Stimulated activated CD4-positive, alpha-beta T cell treated with anti-CD3 and anti-CD28 coated beads, TNF-alpha, amount 100 ng/mL, for 1 hour (primary cell): ENCODE measurements at places on chromosomes 7 and 10.

- no peak for DNase-seq
Measured at GRCh38 chr10:96673318-96674099, 46.8 kb downstream of the PIK3AP1 start.

- DNase-seq, result no peak
Measured at GRCh38 chr10:4708123-4708759, 117.8 kb upstream of the AKR1E2 start.

DNA sequence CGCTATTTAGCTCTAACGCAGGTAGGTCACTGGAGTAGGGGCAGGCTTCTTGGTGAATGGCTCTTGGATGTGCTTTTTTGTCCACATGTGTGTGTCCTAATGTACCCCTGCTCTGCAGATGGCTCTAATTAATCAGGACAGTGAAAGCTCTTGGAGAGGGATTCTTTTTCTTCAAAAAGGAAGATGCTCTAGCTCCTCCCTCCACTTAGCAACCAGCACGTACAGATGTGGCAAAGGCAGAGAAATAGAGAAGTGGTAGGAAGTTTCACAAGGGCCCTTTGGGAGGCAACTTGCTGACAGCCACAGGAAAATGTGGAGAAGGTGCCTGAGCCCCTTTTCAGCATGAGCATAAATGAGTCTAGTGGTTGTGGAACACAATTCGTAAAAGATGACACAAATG is 221.7 kb downstream of the PLXNA4 start:
- no peak for DNase-seq

DNA sequence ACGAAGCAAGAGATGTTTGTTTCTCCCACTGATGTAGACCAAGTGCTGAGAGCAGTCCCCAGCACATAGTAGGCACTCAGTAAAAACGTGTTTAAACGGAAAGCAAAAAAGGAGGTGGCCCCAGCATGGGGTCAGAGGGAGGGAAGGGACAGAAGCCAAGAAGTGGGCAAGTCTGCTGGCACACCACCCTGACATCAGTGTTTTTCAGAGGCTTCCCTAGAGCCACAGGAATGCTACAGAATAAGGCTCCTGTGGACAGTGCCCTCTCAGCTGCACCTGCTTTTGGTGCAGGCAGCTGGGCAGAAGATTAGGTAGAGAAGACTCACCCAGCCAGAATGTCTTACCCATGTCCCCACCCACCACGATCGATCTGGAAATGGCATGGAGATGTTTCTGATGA is 8.3 kb upstream of the ANKRD1 start:
- DNase-seq, result no peak

- no peak for DNase-seq
Measured at GRCh38 chr10:15325243-15325943, 45.7 kb downstream of the FAM171A1 start.

DNA sequence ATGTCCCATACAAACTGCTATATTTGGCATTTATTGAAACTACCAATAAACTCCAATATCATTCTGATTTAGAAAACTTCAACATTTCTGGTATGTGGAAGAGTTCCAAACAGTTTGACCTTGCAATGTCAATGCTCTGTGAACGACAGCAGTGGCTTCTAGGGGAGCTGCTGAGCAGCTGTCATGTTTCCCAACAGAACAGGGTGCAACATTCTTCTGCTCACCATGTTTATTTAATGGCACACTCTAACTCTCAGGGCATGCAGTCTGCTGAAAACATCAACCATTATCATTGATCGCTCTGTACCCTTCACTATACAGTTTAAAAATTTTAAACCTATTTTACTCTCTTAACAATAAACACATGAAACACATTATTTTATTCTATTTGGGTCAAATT is 25.9 kb downstream of the LMOD2 start:
- DNase-seq, result no peak

DNA sequence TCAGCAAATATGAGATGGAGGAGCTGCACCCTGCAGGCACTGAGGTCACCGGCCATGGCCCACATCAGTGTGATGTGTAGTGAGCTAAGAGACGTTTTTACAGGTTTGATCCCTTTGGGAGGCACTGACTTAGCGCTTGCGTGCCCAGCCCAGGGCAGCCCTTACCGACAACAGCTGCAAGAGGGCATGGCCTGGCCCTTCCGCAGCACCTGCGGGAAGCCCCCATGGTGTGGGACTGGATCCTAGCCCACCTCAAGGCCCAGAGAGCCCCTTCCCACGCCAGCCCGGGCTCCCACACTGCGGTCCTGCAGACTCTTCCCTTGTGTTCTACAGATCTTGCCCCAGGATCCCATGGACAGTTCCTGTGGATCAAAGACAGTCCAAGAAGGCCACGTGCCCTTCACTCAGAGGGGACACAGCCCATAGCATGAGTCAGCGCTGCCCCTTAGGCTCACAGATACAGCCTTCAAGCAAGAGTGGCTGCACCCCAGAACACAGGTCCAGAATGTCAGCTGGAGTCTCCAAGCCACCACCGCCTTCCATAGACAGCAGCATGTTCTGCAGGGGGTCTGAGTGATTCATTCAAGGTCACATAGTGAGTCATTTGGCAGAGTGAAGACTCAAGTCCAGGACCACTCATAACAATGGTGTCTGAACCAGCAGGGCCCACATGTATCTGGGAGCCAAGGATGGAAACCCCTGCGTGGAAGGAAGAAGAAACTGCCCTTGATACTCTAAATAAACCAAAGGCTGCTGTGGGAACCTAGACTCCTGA is 25.4 kb downstream of the TLL2 start:
- DNase-seq, result no peak

DNA sequence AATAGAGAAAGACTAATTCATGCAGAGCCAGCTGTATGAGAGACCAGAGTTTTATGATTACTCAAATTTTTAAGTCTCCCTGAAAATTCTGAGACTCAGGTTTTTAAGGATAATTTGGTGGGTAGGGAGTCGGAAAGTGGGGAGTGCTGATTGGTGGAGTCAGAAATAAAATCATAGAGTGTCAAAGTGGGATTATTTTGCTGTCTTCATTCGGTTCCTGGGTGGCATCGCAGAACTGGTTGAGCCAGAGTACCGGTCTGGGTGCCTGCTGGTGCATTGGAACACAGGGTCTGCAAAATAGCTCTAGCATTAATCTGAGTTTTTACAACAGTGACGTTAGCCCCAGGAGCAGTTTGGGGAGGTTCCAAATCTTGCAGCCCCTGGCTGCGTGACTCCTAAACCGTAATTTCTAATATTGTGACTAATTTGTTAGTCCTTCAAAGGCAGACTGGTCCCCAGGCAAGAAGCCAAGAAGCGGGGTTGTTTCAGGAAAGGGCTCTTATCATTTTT is 32.4 kb downstream of the GPRIN2 start:
- no peak for DNase-seq

DNA sequence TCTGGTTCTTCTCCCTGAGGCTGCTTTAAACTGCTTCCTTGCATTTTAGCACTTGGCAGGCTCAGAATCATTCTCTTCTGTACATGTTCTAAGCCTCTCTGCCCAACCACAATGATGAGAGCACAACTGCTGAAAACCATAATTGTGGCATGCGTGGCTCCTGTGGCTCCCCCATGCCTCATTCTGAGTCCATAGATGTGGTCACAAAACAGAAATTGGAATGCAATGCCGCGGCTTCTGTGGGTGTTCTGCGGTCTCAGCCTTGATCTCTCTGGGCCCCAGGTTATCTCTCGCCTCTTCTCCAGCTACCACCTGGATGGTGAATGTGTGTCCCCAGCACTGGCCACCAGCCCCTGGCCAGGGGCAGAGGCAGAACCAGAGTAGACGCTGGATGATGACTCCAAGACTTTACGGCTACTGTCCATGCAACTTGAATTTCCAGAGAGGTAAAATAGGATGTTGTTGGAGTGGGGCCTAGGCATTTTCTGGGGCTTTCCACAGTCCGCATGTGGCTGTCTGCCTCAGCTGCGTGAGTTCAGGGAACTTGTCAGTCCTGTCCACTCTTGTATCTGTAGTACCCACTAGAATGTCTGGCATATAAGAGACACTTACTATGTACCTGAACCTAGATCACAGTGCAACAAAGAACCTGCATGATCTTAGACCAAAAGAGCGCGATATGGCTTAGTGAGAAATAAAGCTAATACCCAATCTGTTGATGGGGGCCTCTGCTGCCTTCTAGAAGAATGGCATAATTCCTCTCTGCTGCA is 52.4 kb upstream of the ADRB1 start:
- DNase-seq, result no peak

DNA sequence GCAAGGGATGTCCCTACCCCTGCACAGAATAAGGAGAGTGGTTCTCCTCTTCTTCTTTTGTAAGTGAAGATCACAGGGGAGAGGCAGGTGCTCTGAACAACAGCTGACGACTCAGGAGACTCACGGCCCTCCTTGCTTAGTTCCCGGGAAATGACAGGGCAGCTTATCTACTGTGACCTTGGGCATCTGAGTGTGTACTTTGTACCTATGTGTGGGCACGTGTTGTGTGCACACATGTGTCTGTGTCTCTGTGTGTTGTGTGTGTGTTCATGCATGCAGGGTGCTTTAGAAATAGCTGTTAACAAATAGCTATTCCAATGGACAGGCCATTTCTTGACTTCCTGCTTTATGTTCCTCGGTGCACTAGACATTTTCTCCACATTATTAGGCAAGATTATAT is 80.5 kb upstream of the NPS start:
- DNase-seq, result no peak

GRCh38 chr7:30032310-30033125 is 4.3 kb downstream of the PLEKHA8 start:
- DNase-seq, result no peak

- DNase-seq, result no peak
Measured at GRCh38 chr10:3805791-3806461, 20.9 kb upstream of the KLF6 start.

- DNase-seq, result no peak
Measured at GRCh38 chr10:119368581-119368980, 161.2 kb downstream of the GRK5 start.

DNA sequence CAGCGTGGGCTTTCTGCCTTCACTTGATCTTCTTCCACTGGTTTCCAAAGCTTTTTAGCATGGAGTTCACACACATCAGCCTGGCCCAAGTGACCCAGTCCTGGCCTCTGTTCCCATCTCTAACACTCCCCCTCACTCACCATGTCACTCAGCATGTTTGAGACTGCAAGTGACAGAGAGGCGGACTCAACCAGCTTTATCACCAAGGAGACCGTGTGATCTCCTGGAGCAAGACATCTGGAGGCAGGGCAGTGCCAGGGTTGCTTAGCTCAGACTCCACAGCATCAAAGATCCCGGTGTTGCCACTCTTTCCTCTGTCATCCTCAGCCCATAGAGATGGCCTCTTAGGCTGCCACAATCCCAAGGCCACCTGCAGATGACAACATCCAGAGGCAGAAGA is 39.4 kb downstream of the FAM241B start:
- DNase-seq, result no peak

DNA sequence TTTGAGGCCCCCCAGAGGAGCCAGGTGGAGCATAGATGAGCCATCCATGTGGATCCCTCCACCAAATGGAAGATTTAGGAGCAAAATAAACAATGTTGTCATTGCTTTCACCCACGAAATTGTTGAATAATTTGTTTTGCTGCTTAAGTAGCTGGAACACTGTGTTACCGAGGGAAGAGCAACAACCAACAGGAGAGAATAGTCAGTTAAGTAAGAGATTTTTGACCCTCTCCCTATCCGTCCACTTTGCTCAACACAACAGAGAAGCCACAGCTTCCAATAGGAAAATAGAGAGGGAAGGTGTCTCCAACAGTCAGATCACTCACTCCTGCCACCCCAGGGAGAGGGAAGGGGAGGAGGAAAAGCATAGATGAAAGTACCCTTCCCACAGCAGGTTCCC is 3.9 kb upstream of the ZKSCAN1 start:
- no peak for DNase-seq

DNA sequence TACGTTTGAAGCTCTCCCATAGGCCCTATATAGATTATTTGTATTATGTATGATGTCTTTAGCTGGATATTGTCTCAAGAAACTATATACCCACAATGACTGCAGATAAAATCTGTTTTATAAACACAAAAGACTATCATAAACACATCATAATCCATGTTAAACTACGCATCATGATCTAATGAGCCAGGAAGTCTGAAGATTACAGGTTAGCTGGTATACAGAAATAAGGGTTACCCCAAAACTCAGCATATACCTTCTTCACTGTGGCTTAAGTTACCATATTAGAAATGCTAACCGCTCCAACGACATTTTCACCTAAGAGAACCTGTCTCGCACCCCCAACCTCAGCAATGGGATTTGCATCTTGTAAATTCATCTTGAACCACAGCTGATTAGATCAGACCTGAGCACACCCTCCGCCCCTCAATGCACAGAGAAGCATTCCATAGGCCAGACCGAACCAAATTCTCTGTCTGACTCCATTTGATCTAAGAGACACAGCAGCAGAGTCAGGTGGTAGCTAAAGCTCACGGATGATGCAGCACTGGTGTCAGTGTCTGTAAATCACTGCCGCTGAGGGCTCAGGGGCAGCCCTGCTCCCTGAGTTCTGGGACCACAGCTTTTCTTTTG is 124.9 kb downstream of the NPY start:
- no peak for DNase-seq

GRCh38 chr10:76085002-76085816 is 653.8 kb downstream of the LRMDA start:
- no peak for DNase-seq

DNA sequence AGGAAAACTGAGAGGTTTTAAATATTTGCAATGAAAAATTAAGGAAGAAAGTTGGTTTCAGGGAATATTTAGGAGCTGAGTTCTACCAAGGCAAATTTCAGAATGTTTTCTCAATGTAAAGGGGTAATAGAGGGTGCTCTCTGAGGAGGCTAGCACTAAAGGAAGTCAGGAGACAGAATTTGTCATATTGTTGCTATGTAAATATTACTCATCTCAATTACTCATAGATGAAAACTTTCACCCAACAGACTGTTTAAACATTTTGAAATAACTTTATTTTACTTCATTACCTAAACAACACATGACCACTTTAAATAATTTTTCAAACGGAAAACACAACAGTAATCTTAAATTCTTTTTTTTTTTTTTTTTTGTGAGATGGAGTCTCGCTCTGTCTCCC is 274.8 kb upstream of the NRG3 start:
- no peak for DNase-seq

DNA sequence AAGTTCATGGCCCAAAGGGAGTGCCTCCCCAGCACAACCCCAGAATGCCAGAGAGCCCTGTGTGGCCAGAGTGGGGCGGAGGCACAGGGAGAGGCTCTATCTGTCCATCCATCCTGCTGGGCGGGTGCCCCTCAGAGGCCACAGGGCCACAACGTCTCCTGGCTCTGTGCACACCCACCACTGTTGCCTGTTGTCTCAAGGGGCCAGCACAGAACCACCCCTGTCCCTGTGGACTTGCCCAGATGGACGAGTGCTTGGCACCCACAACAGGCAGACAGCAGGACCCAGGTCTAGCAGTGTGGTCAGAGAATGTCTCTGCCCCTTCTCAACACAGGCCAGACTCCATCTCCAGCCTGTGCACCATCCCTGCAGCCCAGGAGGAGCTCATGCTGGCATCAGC is 92.8 kb downstream of the PAXIP1 start:
- no peak for DNase-seq

DNA sequence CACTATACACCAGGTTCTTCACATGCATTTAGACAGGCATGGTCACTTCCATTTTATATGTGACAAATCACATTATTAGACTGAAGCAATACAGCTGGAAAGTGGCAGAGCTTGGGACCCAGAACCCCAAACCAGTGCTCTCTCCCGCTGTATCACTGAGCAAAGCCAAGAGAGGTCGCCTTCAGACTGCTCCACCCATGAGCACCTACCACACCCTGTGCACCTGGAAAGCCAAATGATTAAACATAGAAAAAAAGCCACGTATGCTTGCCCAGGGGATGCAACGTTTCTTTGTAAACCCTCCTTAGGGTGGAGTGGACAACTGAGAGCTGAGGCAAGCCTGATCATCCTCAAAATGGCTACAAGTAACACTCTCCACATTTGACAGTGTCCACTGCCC is 72.5 kb downstream of the CCDC6 start:
- DNase-seq, result no peak

GRCh38 chr7:24409431-24410024 is 125.5 kb downstream of the NPY start:
- no peak for DNase-seq
